Activated T-cell treated with anti-CD3 and anti-CD28 coated beads for 24 hours (primary cell): ENCODE measurements at places on chromosomes 5 and 9.

DNA sequence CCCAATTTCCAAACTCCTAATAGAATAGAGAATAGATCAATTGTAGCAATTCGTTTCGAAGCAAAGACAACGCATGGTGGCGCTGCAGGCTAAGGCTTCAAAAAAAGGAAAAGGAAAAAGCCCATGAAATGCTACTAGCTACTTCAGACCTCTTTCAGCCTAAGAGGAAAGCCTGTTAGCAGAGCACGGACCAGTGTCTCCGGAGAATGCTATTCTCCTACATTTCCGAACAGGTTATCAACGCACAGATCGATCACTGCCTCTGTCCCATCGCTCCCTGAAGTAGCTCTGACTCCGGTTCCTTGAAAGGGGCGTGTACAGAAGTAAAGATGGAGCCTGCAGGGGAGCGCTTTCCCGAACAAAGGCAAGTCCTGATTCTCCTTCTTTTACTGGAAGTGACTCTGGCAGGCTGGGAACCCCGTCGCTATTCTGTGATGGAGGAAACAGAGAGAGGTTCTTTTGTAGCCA is at the start of gene PCDHB15:
Gene PCDHB15, plus strand, starts transcription at position 146 of the 468 bp plus-strand sequence. Its CDS starts 184 bp downstream, at position 330.
- no peak for DNase-seq

DNA sequence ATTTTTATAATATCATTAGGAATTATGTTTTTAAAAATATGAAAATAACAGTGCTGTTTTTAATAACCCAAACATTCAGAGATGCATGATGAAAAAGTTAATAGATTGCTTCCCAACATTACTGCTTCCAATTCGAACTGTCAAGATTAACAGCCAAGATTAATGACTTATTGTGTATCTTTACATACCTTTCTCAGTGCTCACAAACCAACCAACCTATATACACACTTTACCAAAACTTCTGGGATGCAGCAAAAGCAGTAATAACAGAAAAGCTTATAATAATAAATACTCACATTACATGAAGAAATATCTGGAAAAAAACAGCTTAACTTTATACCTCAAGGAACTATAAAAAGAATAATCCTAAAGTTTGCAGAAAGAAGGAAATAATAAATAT is 82.1 kb downstream of the TMEM232 start:
- no peak for DNase-seq

GRCh38 chr9:13665418-13666066 is 386.1 kb upstream of the MPDZ start:
- no peak for DNase-seq

GRCh38 chr5:86894056-86894455 is 276.3 kb downstream of the COX7C start:
- no peak for DNase-seq

DNA sequence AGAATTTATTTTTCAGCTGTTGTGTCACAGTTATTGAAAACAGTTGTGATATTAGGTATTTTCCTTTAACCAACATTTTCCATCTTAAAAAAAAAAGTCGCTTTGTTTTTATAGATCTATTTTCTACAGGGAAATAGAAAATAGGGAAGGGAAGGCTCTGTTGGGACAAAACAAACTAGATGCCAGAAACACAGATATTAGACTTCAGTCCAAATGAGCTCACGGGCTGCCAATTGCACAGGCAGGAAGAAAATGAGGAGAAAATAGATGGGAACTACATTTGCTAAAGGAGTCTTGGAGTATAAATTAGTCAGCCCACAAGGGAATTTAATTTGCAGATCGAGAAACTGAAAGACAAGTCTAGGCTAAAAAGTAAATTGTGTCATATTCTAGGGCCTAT is 21.4 kb upstream of the ISOC1 start:
- no peak for DNase-seq

DNA sequence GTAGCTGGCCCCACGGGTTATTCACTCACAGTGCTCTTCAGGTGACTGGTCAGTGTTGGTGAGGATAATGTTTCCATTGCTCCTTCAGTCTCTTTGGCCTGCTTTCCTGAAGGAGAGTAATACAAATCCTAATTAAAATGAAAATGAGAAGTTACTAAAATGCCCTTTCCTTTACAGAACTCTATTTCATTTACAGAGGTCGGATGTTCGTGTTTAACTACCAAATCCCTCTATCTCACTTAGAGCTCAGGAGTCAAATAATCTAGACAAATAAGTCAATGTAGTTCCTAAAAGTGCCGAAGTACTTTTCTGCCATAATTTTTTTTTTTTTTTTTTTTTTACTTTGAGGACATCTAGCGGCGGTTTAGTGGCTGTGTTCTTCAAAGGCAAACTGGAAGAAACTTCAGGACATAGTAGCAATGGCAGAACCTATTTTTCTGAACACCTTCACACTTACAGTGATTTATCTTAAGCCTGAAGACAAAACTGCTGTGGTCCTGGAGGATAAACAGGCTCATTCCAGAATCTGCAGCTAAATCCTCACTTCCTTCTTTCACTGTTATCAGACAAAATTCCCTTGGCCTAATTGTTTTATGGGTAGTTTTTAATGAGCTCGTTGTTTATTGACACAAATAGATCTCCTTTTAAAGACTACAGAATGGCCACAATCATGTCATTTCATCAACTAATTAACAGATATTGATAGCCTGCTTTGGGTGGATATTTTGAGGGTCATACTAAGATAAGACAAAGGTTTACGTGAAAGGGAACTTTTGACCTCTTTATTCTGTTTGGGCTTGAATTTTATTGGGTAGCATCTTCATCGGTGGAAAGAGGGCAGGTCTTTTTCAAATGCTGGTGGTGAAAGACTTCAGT is 207.6 kb upstream of the DMRTA1 start:
- DNase-seq: no peak

GRCh38 chr9:38344566-38345324 is 47.8 kb upstream of the ALDH1B1 start:
- DNase-seq: no peak

DNA sequence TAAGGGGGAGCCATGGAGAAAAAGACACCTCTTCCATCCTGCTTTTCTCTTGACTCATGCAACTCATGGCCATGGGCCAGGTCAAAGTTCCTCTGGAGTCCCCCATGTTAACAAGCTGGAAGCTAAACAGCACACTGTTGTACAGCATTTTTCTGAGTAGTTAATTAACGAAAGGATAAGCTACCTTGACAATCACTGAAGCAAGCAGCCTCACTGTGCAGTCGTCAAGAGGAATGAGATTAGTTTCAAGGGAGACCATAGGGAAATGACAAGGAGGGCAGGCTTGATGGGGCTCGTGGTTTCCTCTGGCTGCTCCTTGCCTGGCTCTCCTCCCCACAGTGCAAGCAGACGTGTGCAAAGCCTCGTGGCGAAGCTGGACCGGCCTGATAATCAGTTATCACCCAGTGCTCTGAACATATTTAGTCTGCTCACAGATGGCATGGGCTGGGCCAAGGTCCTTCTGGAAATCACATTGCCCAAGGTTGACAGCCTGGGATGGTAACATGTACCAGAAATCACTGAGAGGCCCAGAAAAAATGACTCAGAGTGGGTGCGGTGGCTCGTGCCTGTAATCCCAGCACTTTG is 209.5 kb downstream of the SLIT3 start:
- no peak for DNase-seq

GRCh38 chr5:150734579-150735384 is 24.0 kb downstream of the DCTN4 start:
- no peak for DNase-seq

DNA sequence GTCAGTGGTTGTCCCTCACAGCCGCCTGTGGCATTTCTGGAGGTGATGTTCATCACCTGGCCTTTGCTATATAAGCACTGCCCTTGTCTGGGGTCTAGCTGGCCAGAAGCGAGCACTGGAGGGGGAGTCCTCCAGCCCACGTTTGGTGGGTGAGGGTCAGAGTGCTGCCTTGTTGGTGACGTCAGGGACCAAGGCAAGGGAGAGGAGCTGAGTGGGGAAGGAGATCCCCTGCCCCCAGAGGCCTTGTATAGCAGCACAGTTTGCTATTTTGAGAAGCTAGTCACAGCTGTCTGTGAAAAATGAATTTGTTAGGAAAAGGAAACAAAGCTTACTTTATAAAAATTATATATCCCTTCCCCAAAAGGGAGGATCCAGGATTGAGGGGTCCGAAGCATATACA is 49.8 kb downstream of the SYK start:
- no peak for DNase-seq

- peak; percentile 68 for DNase-seq
These were observed 68.3 kb downstream of the KCNIP1 start for GRCh38 chr5:170571875-170572852.

GRCh38 chr5:2797160-2797559 is 45.7 kb upstream of the IRX2 start:
- no peak for DNase-seq

- no peak for DNase-seq
These were observed 81.8 kb upstream of the MAMDC2 start for GRCh38 chr9:69961843-69962242.

GRCh38 chr5:110063640-110064602 is 374.2 kb downstream of the MAN2A1 start:
- no peak for DNase-seq

DNA sequence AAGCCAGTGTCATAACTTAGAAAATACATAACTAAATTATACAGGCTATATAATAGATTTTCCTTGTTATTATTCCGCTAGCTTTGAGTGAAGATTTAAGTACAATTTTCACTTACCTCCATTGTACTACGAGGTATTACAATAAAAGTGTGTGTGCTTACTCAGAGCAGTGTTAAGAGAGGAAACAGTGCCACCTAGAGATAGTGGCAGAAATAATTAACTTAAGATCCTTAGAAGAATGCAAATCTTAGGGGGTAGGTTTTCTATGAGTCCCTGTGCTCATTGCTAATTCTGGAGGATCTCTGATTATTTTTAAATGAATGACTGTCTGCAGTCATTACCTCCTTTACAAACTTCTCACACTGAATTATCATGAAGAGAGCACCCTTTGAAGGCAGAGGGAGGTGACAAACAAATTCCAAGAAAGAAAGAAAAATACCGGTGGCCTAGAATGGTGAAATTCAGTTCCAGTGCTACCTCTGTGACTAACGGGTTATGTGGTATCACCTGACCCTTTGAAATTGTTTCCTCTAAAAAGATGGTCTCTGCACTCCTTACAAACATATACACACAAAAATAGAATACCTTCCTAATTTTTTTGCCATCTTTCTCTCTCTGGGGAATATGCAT is 379.8 kb downstream of the TRIM36 start:
- no peak for DNase-seq

GRCh38 chr9:132146039-132146438 is 15.8 kb upstream of the NTNG2 start:
- DNase-seq: no peak

DNA sequence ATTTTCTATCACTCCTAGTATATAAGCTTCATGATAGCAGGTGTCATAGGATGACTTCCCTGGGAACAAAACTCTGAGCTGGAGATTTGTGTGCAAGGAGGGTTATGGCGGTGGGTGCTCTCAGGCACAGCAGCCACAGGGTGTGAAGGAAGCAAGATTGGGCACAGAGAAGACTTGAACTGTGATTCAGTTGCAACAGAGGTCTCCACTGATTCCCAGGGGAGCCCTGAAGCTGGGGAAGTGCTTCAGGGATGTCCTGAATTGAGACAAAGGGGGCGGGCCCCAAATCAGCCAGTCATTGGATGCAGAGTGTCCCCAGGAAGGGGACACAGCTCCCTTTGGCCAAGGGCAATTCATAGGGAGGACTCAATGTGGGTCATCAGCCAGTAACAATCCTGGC is 44.4 kb upstream of the ANKRD55 start:
- DNase-seq: no peak

DNA sequence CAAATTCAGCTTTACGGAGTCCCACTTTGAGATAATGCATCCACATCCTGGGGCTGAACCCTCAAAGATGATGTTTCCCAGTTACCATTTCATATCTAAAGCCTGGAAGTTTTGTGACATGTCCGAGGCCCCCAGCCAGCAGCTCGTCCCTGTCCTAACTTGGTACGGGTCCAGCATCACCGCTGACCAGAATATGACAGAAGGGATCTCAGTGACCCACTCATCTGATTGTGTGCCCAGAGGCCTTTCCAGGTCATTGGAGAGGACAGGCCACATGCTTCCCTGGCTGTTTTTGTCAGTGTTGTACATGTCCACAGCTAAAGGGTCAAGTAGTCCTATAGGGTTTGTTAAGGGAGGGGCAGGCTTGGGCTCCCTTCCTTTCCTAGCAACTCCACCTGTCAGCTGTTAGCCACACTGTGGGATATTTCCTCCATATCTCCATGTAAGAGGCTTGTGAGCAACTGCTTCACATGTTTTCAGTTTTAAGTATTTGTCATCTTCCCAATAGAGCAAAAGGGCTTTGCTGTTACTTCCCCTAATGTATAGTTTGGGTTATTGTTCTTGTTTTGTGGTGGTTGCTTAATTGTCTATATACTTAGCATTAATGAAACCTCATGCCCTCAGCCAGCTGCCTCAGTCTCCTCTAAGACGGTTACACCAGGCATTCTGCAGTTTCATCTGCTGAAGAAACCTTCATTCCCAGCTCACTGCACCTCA is 33.4 kb downstream of the SECISBP2 start:
- no peak for DNase-seq

DNA sequence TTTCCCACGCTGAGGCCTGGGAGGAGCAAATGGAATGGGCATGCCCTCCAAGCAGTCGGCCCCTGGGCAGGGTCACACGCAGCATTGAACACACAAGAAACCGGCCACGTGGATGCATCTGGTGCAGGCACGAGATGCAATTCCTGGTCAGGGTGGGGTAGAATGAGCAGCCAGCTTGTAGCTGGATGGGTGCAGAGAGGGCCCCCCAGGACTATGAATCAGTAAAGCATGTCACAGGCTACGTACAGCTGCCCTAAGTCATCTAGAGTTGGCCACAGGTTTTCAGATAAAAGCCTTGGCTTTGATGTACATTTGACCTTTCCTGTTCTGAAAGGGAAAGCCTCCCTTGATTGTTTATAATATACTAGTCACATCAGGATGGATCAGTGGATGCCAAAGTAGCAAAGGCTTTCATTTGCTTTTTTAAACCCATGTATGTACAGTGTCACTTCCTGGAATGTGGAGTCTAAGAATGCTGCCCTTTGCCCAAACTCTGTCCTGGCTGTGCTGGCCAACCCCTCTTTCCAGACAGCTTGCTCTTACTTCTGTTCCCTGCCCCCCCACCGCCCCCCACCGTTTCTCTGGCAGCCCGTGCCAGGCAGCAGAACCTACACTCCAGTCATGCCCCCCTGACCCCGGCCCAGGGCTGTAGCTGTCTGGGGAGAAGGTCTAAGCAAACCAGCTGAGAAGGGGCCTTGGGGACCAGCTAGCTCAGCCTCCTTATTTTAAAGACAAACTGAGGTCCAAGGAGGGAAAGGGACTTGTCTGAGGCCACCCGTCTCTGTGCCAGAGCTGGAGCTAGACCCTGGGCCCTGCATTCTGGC is 169.2 kb downstream of the HSPA4 start:
- DNase-seq: no peak

DNA sequence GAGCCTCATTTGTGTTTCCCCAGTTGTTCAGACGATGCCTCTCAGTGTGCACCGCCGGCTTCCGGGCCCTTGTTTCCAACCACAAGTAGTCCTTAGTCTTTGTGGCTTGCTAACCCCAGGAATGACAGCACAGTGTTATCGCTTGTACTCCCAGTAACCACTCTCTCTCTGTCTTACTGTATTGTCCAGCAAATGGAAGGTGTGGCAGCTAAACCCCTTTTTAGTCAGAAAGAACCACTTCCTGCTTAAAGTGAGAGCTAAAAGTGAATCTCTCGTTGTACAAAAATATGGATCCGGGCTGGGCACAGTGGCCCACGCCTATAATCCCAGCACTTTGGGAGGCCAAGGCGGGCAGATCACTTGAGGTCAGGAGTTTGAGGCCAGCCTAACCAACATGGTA is 61.3 kb downstream of the ENC1 start:
- peak; percentile 51 for DNase-seq
